EH (cell line): ENCODE measurements at places on chromosomes 2 and 18.

DNA sequence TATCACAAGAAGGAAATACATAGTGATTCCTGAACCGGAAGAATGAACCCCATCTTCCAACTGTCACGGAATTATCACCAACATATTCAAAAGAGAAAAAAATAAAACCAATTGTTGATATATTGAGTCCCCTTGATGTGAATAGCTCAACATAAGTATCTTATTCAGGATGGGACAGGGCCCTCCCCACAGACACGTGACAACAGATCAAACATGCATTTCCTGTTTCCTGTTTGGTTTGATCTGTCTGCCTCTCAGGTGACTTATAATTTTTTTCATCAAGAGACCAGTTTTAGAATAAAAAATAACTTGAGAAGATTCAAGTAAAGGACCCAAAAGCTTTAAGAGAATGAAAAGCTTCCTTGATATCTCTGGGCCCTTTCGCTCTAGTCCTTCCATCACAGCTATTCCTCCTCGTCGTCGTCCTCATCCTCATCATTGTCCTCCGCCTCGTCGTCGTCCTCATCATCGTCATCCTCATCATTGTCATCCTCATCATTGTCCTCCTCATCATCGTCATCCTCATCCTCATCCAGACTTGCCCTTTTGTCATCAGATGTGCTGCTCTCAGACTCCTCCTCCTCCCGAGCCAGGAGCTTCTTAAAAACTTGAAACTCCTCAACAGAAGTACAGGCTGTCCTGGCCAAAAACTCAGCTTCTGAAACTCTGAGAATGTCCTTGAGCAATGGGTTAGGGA is 6.3 kb downstream of the MTERF4 start:
- no peak for DNase-seq

- DNase-seq = peak; percentile 81
Observed at GRCh38 chr2:43459446-43460173, 136.2 kb downstream of the THADA start.

GRCh38 chr18:54392543-54393023 is 34.9 kb downstream of the C18orf54 start:
- peak; percentile 71 for DNase-seq

DNA sequence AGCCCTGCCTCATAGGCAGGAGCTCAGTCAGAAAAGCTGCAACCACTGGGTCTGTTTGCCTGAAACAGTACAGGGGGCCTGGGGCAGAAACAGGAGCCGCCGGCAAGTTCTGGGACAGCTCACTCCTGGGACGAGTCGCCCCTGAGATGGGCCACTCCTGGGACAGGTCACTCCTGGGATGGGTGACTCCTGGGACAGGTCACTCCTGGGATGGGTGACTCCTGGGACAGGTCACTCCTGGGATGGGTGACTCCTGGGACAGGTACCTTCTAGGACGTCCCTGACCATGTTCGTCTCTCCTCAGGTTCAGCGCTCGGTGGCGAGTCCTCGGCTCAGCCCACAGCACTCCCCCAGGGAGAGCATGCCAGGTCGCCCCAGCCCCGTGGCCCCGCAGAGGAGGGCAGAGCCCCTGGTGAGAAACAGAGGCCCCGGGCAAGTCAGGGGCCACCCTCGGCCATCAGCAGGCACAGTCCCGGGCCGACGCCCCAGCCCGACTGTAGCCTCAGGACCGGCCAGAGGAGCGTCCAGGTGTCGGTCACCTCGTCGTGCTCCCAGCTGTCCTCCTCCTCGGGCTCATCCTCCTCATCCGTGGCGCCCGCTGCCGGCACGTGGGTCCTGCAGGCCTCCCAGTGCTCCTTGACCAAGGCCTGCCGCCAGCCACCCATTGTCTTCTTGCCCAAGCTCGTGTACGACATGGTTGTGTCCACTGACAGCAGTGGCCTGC is 51.8 kb downstream of the NTSR2 start:
- DNase-seq = no peak

DNA sequence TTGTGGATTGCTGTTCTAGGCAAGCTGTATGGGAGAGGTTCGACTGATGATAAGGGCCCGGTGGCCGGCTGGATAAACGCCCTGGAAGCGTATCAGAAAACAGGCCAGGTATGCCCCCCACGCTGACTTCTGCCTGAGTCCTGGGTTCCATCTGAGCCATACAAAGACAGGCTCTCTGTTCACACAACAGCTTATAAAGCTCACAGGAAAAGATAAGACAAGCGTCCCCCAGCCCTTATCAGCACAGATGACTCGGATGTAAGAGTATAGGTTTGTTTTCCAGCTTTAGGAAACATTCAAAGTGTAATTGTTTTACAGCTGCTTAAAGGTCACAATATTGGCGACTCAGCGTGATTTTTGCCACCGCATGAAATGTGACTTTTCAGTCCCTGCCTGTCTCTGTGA is 12.7 kb downstream of the CNDP2 start:
- no peak for DNase-seq

DNA sequence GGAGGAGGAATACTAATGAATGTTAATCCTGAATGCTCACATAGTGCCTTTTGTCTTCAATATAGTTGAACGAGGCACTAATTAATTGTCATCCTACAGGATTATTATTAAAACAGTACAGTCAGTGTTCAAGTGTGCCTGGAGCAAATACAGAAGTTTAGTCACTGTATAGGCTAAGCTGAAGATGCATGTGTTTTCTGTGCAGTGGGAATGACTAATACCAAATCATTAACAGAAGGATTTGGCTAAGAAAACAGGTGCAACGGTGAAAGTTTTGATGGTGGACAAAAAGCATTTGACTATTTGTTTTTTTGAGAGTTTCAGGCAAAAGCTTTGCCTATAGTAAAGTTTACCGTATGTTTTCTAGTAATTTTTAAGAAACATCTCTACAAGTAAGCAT is 62.8 kb downstream of the DCC start:
- no peak for DNase-seq

DNA sequence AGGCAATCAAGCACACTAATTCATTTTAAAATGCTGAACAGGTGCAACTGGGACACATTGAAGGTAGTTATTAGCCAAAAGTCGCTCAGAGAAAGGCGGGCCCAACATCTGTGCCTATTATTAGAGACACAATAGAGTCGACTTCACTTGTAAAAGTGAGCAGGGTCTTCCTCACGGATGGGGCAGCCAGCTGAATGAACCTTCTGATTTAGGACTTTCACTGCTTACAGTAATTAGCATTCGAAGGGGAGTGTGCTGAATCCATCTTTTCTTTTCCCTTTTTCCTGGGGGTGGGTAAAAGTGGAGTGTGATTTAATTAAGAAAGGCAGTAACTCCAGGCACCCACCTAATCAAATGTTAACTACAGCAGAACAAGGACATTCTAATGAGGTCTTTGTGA is 677.7 kb downstream of the DCDC2C start:
- DNase-seq = no peak

GRCh38 chr2:170815746-170816503 is 762 bp upstream of the GAD1 start:
- DNase-seq = peak; percentile 41

GRCh38 chr2:9738535-9739496 is 104.5 kb upstream of the TAF1B start:
- no peak for DNase-seq

DNA sequence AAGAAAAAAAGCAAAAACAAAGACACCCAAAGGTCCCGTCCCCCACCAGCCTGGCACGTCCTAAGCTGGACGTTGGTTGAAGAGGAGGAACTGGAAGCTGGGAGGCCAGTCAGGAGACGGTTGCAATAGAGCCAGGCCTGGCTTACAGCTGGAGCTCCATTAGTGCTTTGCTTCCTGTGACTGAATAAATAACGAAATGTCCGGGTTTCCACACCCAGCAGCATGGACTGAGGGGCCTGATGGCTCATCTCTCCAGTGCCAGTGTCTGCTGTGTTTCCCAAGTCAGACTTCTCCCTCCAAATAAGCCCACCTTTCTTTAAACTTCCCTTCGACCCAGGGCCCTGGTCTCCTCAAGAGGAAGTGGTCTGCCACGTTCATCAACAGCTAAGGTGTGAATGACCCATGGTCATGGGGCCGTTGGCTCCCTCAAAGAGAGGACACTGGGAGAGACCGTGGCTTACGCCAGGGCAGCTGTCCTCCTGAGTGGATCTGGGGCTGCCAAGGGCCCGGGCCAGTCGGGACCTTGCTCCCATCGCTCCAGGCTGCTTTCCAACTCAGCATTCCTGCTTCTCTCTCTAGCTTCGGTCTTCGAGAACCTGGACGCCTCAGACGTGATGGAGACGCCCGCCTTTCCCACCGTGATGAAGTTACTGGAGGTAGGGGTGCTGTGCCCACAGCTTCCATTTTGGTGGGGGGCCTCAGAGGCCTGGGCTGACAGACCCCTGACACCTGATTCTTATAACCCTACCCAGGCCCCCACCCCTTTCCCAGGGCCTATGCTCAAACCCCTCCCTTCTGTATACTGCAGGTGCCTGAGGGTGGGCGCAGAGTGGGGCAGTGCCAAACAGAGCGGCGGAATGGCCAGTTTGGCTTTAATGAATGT is 44.9 kb downstream of the MYO7B start:
- DNase-seq = no peak

- no peak for DNase-seq
Observed at GRCh38 chr18:51941999-51942398, 398.0 kb upstream of the DCC start.

GRCh38 chr2:100004959-100005387 is 137.4 kb downstream of the AFF3 start:
- DNase-seq = peak; percentile 61

- peak; percentile 88 for DNase-seq
Observed at GRCh38 chr2:159091381-159091780, 122.9 kb downstream of the TANC1 start.
